A549 treated with ZK216348 at 1 μM for 4 hours (cell line): ENCODE measurements at places on chromosomes 11 and 22. TPM values are rescaled to one million over a fixed set of nuclear protein-coding genes. Genes with fewer than 3 reads are reported as not detected.

Gene PGR
- total RNA-seq: not detected in 5 replicates

Gene ADM
- 76.7 to 145 TPM (median 95.8 TPM) in 5 replicates for total RNA-seq

Gene MOGAT2
- not detected in 5 replicates for total RNA-seq

Gene RAB3IL1
- total RNA-seq: 12.0 to 17.9 TPM (median 15.9 TPM) in 5 replicates

Gene ALX4
- 2.0 to 4.1 TPM (median 3.9 TPM) in 5 replicates for total RNA-seq

Gene FAM181B
- total RNA-seq: 0.06 to 0.09 TPM (median 0.06 TPM) in 3 of 5 replicates, not detected in the others
